ENCODE measurements at places on chromosomes 6 and 20.

GRCh38 chr20:37521061-37521771, at the start of gene NNAT:
NNAT (plus strand) TSS chr20:37521250; CDS start chr20:37521332, 82 bp downstream.
- peak; percentile 23 for DNase-seq

DNA sequence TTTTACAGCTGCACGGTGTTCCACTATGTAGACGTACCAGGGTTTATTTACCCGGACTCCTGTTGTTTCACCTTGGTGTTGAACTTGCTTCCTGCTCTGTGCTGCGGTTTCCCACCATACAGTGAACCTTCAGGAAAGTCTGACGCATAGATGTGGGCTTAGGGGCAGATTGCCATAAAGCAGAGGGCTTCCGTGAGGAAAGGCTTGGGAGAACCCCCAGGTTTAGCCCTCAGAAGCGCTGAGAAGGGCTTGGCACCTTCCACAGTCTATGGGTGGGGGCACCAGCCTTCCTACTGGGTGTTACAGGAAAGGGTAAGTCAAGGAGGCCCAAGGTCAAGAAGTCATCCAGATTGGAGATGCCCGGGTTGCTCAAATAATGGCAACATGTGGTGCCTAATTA, 19.2 kb upstream of the MRPS18A start:
- no peak for DNase-seq

GRCh38 chr20:37515876-37516275, 5.2 kb upstream of the NNAT start:
- no peak for DNase-seq

DNA sequence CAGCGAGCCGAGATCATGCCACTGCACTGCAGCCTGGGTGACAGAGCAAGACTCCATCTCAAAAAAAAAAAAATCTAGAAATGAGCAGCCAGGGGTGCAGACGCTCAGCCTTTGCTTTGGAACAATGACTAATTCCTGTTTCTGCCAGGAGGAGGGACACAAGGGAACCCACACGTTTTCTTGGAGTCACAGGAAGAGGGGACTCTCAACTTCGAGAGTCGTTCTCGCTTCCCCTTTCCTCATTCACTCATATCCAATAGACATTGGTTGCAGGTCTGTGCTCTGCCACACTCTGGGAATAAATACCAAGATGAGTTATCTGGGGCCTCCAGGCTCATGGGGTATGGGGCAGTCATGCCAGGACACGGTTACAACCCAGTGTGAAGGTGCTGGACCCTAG, 91.5 kb upstream of the RREB1 start:
- no peak for DNase-seq

DNA sequence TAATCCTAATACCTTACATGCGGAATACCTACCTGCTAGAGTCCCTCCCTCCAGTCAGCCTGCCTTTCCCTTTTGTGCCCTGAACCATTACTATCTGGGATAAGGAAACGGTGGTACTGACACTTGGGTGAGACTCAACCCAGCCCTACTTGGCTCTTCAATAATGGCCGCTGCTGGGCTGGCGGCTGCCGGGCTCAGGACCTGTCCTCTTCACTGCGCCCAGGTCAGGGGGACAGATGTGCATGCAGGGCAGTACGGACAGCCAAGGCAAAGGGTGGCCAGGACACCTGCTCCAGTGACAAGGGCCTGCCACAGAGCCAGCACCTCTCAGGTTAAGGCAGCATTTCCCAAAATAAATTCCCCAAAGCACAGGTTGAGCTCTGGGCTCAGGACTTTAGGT, 29.9 kb downstream of the UBE2V1 start:
- no peak for DNase-seq

DNA sequence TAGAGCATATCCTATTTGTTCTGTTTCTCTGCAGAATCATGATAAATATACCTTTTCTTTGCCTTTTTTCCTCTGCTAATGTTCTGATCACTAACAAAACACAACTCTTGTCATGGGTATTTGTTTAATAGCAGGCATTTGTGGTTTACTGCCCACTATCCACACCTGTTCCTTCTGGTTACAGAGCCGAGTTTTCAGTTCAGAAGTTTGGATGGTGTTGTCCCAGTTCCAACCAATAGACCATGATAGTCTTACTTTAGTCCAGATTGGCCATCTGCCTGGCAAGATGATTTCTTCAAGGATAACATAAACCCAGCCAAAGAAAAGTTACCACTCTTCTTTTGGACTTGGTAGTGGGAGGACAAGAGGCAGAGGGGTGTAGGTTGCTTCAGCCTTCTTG, 211.2 kb downstream of the TFAP2A start:
- DNase-seq = no peak

DNA sequence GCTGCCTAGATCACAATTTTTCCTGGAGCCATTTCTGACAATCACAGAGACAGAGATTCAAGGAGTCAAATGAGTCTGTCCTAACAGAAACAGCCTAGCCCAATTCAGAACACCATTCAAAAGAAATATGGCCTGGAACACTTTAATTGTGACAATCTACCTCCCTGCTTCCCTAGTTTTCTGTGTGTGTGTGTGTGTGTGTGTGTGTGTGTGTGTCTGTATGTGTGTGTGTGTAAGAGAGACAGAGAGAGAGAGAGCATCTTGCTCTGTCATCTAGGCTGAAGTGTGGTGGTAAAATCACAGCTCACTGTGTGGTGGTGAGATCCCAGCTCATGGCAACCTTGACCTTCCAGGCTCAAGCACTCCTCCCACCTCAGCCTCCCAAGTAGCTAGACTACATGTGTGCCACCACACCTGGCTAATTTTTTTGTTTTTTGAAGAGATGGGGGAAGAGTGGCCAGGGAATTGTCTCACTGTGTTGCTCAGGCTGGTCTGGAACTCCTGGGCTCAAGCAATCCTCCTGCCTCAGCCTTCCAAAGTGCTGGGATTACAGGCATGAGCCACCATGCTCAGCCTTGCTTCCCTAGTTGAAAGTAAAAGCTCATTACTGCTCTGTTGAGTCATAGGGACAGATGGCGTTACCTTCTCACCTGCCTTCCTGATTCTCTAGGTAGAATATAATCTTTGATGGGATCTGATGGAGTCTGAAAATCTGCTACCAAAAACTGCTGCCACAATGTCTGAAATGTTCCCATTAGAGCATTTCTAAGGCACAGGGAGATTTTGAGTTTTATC, 89.6 kb upstream of the BEND6 start:
- DNase-seq = no peak

- DNase-seq = no peak
These were observed 73.9 kb upstream of the ZNFX1 start for GRCh38 chr20:49351775-49352174.

GRCh38 chr20:60203451-60203850, 245.2 kb downstream of the CDH26 start:
- no peak for DNase-seq
